ENCODE measurements at places on chromosomes 11 and 22.

GRCh38 chr11:59195586-59195985 lies 17.1 kb downstream of the MPEG1 start:
- no peak for DNase-seq

GRCh38 chr11:87820011-87820410 lies 355.2 kb downstream of the RAB38 start:
- no peak for DNase-seq

GRCh38 chr11:515131-515530 lies 8.1 kb upstream of the RNH1 start:
- no peak for DNase-seq

DNA sequence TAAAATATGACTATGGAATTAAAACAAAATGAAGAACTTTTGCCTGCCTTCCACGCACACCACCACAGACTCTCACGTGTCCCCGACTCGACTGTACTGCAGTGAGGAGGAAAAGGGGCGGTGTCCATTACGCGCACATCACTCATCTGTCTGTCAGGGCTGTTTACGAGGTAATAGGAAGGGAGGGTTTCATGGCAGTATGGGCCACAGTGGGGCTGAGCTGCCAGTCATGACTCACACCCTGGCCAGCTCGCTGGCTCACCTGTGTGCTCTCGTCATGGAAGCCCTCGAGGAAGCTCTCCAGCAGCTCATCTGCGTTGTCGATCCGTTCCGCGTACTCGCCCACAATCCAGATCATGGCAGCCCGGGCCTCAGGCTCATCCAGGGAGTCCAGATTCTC lies 33.5 kb upstream of the RASL10A start:
- no peak for DNase-seq

GRCh38 chr11:15692739-15693138 lies 578.0 kb downstream of the INSC start:
- no peak for DNase-seq

- DNase-seq, result no peak
Observed at GRCh38 chr11:93895106-93895862, 44.9 kb upstream of the VSTM5 start.

GRCh38 chr22:45582236-45582954 lies 79.7 kb downstream of the FBLN1 start:
- no peak for DNase-seq

DNA sequence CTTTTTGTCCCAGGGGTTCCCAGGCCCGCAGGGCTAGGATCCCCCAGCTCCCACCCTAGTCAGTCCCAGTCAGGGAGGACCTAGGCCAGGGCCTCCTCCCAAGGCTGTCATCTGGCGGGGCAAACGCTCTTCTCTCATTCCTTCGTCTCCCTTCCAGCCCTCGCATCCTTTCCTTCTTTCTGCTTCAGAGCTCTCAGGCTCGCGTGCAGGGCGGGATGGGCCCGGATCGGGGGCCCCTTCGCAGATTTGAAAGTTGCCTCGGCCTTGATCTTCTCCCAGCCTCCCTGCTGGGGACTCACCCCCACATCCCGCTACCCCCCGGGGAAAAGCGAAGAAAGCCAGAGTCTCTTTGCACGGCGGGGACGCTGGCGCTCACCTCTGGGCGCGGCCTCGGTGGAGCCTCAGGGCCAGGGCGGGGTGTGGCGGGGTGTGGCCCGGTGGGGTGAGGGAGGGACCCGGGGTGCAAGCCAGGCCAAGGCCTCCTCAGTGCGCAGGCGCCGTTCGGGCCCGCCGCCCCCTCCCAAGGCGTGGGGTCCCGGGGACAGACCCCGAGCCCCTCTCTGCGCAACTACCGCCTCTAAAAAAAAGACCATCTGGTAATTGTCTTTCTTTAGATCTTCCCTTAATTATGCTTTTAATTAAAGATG lies 14.8 kb upstream of the PAX6 start:
- no peak for DNase-seq

GRCh38 chr11:110243791-110244190 lies 52.6 kb downstream of the RDX start:
- DNase-seq, result no peak

GRCh38 chr22:43681731-43682360 lies 130.3 kb downstream of the EFCAB6 start:
- no peak for DNase-seq

DNA sequence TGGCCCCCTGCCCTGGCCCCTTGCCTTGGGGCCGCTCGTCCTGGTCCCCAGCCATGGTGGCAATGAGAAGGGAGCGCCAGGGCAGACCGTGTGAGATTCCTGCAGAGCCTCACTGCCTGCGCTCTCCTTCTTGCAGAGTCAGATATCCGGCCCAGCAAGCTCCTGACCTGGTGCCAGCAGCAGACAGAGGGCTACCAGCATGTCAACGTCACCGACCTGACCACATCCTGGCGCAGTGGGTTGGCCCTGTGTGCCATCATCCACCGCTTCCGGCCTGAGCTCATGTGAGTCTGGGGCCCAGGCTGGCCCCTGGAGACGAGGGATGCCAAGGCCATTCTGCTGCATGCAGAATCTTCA lies 114.1 kb downstream of the MICAL2 start:
- peak; percentile 69 for DNase-seq

- no peak for DNase-seq
Observed at GRCh38 chr11:114027391-114027790, 32.1 kb upstream of the ZBTB16 start.

GRCh38 chr22:46458525-46458924 lies 78.9 kb downstream of the CELSR1 start:
- DNase-seq, result no peak

DNA sequence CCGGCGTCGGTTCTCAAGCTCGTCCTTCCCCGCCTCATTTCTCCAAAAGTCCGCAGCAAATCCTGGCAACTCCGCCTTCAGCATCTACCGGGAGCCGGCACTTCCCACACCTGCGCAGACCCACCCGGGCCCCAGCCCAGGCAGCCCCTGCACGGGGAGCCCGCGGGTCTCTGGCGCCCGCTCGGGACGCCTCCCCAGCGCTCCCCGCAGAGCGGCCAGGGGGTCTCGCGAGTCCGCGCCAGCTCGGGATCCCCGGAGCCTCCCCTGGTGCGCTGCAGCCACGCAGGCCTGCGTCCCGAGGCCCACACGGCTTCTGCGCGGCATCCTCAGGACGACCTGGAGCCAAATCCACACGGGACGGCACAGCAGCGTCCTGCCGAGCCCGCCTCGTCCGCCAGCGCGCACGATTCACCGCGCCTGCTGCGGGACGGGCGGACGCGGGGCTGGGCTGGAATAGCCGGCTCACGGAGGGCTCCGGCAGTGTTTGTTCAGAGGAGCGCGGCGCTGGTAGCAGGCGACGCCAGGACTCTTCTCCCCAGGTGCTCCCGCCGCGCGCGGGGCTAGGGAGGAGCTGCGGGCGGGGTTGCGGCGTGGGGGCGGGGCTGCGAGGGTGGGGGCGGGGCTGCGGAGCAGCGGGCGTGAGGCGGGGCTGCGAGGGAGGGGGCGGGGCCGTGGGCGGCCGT lies 816 bp upstream of the PHRF1 start:
- DNase-seq, result no peak

DNA sequence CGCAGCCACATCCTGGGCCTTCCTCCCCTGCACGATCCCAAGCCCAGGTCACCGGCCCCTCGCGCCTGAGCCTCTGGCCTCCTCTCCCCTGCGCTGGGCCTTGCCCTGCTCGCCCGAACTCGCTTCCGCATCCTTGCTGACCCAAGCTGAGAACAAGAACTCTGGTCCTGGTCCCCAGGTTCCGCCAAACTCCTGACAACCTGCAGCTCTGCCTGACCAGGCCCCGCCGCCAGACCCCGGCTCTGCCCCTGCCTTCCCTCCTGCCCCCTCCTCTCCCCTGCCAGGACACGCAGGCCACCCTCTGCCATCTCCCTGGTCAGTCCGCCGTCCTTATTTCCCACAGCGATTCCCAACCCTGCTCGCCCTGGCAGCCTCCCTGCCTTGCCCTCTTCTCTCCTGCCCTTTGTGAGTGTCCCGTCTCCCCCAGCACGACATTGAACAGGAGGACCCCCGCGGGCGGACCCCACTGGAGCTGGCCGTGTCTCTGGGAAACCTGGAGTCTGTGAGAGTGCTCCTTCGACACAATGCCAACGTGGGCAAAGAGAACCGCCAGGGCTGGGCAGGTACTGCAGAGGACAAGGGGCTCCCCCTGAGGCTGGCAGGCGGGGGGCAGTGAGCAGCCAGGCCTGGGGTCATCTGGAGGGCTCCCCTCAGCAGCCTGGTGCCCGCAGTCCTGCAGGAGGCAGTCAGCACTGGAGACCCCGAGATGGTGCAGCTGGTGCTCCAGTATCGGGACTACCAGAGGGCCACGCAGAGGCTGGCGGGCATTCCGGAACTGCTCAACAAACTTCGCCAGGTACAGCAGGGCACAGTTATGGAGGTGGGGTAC lies 762 bp downstream of the ANKRD13D start:
- DNase-seq, result no peak

GRCh38 chr11:58927393-58928106 lies 11.7 kb upstream of the GLYATL1 start:
- DNase-seq, result peak; percentile 7

GRCh38 chr22:42967933-42968332 lies 47.0 kb downstream of the PACSIN2 start:
- DNase-seq, result no peak

GRCh38 chr11:27414644-27415043 lies 51.6 kb upstream of the CCDC34 start:
- DNase-seq, result no peak

GRCh38 chr11:34278175-34278574 lies 79.6 kb downstream of the ABTB2 start:
- no peak for DNase-seq

DNA sequence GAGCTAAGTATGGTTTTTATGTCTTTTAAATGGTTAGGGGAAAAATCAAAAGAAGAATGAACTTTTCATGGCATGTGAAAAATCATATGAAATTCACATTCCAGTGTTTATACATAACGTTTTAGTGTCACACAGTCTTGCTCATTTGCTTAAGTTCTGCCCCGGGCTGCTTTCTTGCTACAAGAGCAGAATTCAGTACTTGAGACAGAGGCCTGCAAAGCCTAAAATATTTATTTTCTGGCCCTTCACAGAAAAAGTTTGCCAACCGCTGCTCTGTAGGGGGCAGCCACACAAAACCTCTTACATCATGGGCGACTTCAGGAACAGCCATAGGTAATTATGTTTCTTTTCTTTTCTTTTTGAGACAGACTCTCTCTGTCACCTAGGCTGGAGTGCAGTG lies 1.0 kb upstream of the ATG2A start:
- no peak for DNase-seq

DNA sequence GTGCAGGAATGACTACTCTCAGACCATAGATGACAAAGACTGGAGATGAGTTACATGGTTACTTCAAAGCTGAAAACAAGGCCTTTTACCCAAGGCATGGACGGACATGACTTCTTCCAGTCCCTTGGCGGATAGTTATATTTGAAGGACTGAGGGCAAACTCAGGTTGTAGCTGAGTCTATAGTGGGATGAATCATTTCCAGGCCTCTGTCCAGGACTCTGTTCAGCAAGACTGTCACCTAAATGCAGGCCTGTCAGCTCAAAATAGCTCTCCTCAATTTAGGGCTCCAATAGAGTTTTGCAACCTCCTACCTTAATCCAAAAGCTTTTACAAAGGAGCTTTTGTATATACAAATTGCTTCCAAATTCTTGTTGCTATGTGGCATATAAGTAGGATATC lies 24.3 kb upstream of the OR52J3 start:
- DNase-seq, result no peak

GRCh38 chr11:123454060-123454651 lies 24.1 kb downstream of the GRAMD1B start:
- DNase-seq, result peak; percentile 39
